ENCODE measurements at places on chromosomes 7 and 10. TPM values are rescaled to one million over a fixed set of nuclear protein-coding genes. Genes with fewer than 3 reads are reported as not detected.

TMEM130 gene
- not detected for polyA plus RNA-seq

SPDYE6 gene
- not detected for polyA plus RNA-seq

CLCN1 gene
- not detected for polyA plus RNA-seq

H2BK1 gene
- polyA plus RNA-seq: not detected

SPDYE16 gene
- 0.34 TPM for polyA plus RNA-seq

OPN4 gene
- polyA plus RNA-seq: not detected

MACROH2A2 gene
- not detected for polyA plus RNA-seq

FAM25C gene
- polyA plus RNA-seq: not detected

C10orf62 gene
- polyA plus RNA-seq: not detected
